Spinal cord (tissue), 10 donors: ENCODE measurements at places on chromosomes 6 and 20.

- no peak for DNase-seq
Observed at GRCh38 chr6:96138406-96138805, 122.6 kb downstream of the FUT9 start.

DNA sequence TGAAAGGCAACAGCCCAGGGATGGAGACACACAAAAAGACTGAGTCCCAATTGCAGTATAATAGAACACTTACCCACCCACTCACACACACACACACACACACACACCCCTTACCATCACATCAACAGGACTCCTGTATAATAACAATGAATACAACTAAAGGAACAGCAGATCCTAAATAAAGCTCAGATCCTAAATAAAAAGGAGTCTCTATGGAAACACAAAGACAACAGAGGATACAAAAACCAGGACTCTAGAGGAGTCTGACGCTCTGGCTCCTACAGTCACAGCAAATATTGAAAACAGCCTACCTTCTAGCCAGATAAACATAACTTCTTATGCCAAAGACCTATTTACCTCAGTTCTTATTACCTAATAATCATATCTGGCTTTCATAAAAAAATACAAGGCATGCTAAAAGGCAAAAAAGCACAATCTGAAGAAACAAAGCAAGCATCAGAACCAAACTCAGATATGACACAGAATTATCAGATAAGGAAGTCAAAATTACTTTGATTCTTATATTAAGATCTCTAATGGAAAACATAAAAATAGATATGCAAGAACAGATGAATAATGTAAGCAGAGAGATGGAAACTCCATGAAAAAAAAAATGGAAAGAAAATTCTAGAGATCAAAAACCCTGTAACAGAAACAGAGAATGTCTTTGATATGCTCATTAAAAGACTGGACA is 134.9 kb downstream of the MMUT start:
- peak; percentile 5 for DNase-seq

DNA sequence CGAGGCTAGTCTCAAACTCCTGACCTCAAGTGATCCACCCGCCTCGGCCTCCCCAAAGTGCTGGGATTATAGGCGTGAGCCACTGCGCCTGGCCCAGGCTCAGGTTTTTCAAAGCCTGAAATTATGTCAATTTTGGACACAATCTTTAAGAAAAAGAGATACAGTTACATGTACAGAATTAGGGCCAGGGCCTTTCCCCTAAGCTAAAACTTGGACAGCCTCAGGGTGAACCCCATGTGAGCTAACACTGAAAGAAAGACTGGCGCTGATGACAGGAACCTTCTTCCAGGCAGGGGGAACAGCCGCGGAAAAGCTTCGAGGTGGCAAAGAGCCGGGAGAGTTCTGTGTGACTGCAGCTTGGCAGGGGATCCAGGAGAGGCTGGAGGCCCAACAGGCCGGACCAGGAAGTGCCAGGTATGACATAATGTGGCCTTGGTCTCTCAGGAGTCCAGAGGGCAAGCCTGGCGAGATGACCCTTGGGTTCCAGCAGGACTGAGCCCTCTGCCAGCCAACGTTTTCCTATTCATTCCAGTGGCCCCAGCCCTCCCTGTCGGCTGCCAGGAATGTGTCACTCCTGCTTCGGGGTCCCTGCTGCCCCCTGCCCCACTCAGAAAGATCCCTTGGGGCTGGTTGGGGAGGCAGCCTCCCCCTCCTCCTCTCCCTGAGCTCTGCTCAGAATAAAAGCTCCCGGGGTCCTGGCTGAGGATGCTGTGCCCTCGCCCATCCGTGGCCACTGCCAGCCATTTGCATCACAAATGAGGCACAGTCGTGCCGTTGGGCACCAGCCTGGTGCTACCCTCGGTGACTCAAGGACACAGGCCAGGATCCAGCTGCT is 37.3 kb downstream of the RBM38 start:
- no peak for DNase-seq

DNA sequence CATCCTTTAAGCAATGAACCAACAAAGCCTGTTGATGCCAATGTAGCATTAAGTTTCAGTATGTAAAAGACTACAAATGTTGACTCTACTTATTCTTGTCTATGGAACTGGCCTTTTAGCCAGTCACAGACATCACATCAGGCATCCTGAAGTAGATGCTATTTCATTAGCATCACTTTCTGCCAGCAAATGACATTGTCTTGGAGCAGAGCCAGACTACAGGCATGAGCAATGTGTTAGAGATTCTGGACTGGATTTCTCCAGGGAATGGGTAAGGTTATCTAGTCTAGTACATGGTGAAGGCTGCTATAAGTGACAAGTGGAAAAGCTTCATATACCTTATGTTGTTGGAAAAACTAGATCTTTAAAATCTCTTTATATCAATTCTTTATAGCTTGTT is 142.9 kb downstream of the ADGRB3 start:
- peak; percentile 36 for DNase-seq

- DNase-seq = no peak
Observed at GRCh38 chr6:166330612-166331011, 11.7 kb downstream of the SFT2D1 start.

DNA sequence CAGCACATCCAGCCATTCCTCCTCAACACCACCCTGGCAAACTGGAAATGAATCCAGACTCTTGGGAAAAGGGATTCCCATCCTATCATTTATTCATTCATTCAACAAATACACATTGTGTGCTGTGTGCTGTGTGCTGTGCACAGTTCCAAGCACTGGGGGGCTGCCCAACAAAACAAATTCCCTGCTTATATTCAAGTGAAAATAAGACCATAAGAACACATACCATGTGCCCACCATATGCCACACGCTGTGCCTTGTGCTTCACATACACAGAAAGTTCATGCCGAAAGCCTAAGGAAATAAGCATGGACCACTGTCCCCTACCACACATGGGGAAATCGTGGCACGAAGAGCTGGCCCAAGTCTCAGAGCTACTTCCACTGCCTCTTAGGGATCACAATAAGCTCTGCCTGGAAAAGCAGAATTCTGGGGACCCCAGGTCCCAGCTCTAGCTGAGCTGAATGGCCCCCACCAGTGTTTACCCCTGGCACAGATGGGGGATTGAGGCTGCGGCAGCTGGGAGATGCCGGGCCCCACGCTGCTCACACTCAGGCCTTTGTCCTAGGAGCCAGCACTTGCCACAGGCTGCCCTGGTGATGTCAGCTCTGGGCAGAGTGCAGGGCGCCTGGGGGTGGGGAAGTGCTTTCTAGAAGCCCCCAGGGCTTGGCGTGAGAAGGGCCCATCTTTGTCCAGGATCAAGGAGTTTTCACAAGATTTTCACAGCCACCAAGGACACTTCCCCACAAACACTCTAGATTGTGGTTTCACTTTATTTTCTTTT is 99.6 kb downstream of the PREX1 start:
- peak; percentile 62 for DNase-seq

DNA sequence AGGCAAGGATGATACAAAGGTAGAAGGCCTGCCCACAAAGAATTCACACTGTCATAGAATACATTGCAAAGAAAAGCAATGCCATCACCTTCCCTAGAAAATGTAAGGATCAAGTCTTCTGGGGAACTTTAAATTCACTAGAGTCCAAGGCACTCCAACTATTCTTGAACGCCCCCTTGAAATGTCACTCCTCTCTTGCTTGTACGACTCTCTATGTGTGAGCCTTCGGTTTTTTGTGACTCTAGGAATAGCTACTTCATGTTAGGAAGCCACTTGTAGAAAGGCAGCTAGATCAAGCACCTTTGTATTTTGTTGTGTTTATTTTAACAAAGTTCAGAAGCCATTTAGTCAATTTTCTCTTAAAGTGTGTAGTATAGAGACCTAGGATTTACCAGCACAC is 159.2 kb upstream of the ARID1B start:
- DNase-seq = no peak

GRCh38 chr6:116008470-116009243 is 52.0 kb downstream of the FRK start:
- DNase-seq = no peak

GRCh38 chr6:165605182-165605875 is 57.7 kb downstream of the PDE10A start:
- no peak for DNase-seq

GRCh38 chr6:125738276-125738675 is 11.2 kb upstream of the HEY2 start:
- DNase-seq = no peak

- peak; percentile 58 for DNase-seq
Observed at GRCh38 chr6:112199001-112199403, 55.4 kb downstream of the LAMA4 start.

GRCh38 chr6:143060806-143061596 is at the start of gene AIG1:
TSS of gene AIG1 (plus strand) at chr6:143060889. CDS start at chr6:143060926, 37 bp downstream.
- DNase-seq = peak; percentile 35

DNA sequence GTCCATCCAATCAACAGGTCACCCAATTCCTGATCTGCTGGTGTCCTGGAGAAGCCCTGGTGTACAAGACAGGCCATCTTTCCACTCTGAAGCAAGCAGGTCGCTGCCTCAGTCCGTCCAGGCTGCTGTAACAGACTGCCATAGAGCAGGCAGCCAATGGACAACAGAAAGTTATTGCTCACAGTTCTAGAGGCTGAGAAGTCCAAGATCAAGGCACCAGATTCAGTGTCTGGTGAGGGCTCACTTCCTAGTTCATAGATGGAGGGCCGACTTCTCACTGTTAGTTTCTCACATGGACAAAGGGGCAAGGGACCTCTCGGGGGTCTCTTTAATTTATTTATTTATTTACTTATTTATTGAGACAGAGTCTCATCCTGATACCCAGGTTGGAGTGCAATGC is 74.8 kb downstream of the CD24 start:
- DNase-seq = no peak

DNA sequence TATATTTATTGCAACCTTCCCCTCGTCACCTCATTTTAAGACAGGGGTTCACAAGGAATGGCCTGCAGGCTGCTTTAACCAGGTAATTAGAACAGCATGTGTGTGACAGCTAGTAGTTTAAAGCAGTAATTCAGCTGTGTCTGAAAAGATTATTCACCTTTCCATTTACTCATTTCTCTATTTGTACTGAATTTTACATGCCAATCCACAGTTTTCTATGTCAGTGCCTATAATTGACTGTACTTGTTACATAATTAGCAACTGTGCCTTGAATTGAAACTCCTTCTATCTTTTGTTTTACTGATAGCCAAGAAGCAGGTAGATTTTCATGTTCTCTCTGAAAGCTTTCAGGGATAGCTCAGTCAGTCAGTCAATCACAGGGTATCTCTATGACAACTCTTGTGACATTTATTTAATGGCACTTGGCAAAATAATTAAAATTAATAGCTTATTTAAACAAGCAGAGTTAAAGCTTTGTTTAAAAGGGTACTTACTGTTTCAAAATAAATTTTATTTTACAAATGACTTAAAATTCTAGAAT is 214.0 kb downstream of the ZFAND3 start:
- no peak for DNase-seq

GRCh38 chr6:33410711-33411631 is at the start of gene PHF1:
TSS of gene PHF1 (plus strand) at chr6:33411014. CDS start at chr6:33412264, 1,250 bp downstream.
- DNase-seq = no peak

DNA sequence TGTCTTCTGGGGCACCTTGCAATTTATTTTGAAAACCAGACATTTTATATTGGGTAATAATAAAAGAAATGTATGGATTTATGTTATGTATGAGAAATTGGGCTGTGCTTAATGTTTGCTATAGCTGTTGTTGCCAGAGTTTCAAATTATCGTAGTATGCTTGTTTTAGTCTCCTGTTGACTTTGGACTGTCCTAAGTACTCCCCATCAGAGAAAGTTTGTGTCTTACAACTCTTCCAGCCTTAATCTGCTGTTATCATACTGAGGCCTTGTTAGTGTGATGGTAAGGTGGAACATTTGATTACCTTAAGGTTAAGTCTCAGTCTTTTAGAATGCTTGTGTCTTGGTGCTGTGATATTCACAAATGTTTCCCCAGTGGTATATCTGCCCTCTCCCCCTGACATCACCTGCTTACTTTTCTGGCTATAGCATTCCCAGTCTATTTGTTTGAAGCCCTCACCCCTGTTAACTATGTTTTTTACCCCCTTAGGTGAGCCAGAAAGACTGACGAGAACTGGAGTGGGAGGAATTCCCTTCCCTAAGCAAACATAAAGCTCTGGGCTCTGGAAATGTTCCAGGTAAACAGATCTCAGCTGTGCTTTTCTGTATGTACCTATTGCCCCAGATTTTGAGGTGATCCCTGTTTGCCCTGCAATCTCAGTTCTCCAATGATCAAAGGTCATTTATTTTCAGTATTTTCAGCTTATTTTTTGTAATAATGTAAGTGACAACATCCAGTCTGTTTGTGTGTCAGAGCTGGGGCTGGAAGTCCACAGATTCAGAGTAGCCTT is 581.1 kb upstream of the CITED2 start:
- DNase-seq = no peak

DNA sequence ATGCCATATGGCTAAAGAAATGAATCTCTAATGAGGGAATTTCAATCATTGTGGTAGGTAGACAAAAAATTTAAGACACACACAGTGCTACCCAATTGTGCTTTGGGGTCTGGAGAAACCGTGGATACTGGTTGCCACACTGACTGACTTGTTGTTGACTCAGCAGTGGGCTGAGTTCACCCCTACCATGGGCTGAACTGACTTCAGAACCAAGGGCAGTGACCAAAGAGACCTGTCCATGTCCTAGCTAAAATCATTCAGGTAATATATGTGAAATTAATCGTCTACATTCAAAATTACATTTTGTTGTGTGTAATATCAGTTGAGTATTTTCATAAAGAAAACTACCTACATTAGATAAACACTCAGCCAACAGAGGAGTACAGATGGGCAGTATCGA is 131.6 kb downstream of the PDE7B start:
- no peak for DNase-seq

DNA sequence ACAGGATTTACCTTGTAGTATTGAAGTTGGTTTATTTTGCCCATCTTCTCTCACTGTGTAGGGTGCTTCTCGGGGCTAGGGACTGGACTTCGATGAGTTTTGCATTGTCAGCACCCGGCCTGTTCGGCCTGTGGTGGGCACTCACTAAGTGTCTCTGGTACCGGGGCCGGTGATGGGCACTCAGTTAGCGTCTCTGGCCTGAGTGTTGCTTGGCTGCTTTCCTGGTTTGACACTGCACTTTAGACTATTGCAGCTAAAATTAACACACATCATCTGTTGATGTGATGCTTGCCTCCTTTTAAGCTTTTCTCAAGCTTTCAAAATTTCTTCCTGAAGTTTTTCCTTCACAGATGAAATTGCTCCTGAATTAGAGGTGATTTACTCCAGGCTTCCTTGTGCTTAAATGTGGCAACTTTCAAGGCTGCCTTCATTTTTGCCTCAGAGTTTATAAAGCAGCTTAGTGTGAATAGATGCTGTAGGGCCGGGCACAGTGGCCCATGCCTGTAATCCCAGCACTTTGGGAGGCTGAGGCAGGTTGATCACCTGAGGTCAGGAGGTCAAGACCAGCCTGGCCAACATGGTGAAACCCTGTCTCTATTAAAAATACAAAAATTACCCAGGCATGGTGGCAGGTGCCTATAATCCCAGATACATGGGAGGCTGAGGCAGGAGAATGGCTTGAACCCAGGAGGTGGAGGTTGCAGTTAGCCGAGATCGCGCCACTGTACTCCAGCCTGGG is 41.7 kb upstream of the TULP4 start:
- DNase-seq = no peak

GRCh38 chr6:6984585-6985366 is 123.0 kb upstream of the RREB1 start:
- no peak for DNase-seq

DNA sequence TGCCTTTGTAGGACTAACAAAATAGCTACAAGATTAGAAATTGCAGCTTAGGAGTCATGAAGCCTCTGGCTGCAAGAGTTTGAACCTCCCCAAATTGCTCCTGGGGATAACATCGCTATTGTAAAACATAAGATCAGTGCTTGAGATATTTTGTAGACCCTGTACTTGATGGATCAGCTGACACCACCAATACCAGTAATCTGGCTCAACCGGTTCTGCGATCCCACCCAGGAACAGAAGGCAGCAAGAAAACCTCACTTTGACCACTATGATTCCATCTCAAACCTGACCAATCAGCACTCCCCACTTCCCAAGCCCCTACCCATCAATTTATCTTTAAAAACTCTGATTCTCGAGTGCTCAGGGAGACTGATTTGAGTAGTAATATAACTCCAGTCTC is 265.7 kb upstream of the PRND start:
- DNase-seq = no peak
